ENCODE measurements at places on chromosomes 1 and 21.

DNA sequence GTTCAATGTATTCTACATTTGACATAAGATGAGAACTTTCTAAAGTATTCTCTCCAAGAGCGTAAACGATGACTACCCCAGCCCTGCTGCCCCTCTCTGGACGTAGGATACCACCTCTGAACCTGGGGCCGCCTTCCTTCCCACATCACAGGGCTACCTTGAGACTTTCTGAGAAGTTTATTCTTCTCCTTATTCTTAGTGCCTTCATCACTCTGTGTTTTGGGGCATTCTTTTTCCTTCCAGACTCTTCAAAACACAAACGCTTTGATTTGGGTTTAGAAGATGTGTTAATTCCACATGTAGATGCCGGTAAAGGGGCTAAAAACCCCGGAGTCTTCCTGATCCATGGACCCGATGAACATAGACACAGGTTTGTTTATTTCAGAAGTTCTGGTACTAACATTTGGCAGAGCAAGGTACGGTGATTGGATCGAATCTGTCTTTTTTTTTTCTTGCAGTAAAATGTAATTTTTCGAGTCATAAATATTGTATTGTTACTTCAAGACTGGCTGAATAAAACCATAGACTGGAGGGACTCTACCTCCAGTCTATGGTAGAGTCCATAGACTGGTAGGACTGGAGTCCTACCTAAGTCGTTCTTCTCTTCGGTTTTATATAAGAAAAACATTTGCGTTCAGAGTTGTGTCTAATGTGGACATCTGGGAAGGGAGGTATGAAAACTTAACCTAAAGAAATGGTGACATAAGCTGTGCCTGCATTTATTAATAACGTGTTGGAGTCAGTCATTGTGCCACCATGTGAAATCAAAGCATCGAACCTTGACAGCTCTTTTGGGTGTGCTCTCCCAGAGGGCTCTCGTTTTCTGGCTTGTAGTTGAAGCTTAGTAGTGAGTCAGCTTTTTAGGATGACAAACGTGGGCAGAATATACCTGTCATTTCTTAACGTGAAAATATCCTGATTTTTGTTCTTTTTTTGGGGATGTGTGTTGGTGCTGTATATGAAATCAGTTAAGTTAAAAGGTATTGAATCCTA lies 1.2 kb downstream of the MAN1A2 start:
- no peak for DNase-seq

GRCh38 chr1:189697113-189697512 lies 780.6 kb downstream of the BRINP3 start:
- DNase-seq = no peak

GRCh38 chr1:90799326-90799725 lies 82.2 kb upstream of the BARHL2 start:
- no peak for DNase-seq

DNA sequence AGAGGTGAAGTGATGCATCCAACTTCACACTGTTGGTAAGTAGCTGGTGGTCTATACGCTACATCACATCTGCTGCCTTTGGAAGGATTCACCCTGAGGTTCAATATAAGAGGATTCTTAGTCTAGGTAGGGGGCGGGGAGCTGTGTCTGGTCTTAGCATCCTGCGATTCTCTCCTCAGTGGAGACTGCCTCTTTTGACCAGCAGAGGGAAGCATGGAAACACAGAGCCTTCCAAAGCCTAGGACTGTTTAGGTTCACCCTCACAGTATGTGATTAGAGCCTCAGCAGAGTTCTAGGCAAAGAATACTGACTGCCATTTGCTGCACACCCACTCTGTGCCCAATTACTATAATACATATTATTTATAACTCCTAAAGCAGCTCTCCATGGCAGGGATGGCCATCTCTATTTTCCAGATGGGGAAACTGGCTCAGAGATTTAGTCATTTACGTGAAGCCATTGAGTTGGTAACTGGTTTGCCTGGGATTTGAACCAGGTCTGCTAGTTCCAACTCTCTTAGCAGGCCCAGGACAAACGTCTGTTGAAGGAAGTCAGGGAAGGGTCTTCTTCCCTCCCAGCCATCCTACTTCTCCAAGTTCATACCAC lies 28.9 kb upstream of the EFCAB14 start:
- no peak for DNase-seq

GRCh38 chr1:19684677-19685076 lies 20.0 kb downstream of the HTR6 start:
- DNase-seq = no peak

- DNase-seq = no peak
Measured at GRCh38 chr1:12851779-12852178, 3.3 kb upstream of the HNRNPCL1 start.
